ENCODE measurements at places on chromosomes 5 and 9.

DNA sequence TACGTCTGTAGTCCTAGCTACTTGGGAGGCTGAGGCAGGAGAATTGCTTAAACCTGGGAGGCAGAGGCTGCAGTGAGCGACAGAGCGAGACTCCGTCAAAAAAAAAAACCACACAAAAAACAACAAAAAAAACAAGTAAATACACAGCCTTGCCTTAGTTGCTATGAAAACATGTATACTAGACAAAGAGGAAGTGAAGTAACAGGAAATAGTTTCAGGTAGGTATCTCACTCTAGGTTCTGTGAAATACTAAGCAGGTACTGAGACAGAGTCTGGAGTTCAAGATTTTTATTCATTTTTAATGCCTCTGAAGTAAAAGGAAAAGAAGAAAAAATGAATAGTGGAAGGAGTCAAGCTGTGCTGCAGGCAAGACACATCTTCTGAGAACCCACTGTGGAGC lies 687.9 kb upstream of the RGMB start:
- no peak for DNase-seq

GRCh38 chr5:57878301-57878722 lies 395.7 kb upstream of the ACTBL2 start:
- DNase-seq, result no peak

DNA sequence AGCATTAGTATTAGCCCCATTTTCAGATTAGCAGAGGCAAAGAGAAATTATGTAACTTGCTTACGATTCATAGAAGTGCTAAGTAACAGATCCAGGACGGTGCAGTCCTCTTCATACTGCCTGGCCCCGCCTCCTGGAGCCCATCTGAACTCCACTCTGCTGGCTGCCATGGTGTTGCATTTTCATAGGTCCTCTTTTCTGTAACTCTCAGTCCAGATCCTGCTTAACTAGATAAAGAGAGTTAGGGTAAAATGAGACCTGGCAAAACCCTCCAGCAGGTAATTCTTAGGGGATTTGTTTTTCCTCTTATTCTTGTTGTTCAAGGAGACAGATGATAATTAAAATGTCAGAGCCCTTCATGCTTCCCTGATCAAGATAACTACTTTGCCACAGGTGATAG lies 135.1 kb upstream of the EFNA5 start:
- no peak for DNase-seq

GRCh38 chr5:95447961-95448360 lies 56.8 kb downstream of the FAM81B start:
- no peak for DNase-seq

GRCh38 chr9:13020146-13021040 lies 245.6 kb downstream of the LURAP1L start:
- no peak for DNase-seq

- no peak for DNase-seq
These were observed 9.9 kb downstream of the CAMK4 start for GRCh38 chr5:111234125-111234524.

- no peak for DNase-seq
These were observed 135.5 kb upstream of the EFNA5 start for GRCh38 chr5:107806271-107806670.

GRCh38 chr5:149216496-149216895 lies 55.2 kb upstream of the AFAP1L1 start:
- no peak for DNase-seq

DNA sequence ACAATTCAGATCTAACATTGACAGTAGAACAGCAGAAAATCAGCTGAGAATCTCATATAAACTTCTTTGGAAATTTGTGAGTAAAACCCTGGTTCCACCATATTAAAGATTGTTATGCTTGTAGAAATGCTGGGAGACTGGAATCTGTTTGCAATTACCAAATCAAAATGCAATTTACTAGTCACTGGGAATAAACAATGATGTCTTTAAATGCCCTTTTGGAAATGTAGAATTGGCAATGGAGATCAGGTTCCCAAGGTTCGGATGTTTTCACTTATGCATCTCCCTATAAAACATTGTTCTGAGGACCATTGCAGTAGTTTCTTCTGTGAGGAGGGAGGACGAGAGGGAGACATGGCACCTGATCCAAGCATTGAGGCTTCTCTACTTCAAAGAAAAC lies 384.4 kb downstream of the TMEM167A start:
- DNase-seq, result no peak

DNA sequence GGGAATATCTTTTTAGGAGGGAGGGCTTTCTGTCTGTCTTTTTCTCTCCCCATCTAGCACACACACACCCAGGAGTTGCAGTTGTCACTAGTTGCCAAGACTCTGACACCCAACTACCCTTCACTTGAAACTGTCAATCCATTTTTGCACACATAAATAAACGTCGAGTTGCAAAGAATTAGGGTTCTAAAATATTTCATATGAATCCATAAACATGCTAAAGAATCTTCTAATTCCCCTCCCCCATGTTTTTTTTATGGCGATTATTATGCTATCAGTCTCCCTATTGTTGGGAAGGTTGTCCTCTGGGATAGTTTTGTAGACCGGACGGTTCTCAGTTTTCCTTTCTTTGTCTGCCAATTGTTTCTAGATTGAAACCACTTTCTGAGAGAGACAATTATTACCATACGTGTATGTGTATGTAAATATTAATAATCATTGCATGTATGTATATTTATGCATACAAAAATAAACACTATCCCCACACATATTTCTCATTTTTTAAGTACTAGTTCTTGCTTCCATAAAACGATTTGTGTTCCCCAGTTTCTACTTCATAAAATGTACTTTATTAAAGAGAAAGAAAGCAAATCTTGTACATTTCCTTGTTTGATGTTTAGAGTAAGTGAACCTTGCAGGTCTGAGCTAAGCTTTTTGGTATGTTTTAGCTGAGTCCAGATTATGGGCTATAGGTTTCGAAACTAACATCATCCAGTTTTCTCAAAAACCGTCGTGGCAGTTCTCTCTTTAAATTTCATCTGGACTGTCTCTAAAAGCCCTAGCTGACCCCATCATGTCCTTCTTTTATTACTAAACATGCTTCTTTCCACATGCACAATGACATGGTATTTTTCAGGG lies 165.0 kb upstream of the MPDZ start:
- DNase-seq, result no peak

DNA sequence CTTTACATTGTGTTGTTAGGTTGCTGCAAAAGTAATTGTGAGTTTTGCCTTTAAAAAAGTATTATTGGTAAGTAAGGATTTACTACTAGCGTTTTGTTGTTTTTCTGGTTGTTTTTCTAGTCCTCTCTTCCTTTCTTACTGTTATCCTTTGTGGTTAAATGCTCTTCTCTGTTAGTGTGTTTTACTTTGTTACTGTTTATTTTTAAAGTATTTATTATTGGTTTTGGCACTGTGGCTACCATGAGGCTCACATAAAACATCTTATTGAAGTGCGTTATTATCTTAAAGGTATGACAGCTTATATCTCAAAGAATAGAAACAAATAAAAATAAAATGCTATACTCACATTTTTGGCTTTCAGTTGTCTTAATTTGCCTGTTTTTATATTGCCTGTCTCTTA lies 17.6 kb downstream of the DMXL1 start:
- no peak for DNase-seq

GRCh38 chr9:83403527-83404238 lies 134.5 kb downstream of the FRMD3 start:
- no peak for DNase-seq

DNA sequence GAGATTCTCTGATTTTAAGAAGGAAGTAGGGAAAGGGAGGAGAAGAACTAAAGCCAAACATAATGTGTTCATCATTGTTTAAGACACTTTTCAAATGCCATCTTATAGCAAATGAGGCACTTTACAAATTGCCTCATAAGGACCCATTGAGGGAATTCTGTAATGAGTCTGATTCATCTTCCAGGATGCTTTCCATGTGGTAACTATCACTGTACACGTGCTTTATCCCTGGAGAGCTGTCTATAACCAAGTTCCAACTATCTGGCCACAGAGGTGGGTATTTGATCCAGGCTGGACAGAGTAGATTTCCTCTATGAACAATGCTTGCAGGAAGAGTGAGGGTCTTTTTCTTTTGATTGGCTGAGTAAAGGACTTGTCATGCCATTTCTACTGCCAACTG lies 183.5 kb upstream of the NFIB start:
- no peak for DNase-seq

GRCh38 chr9:131174681-131175239 lies 49.4 kb downstream of the NUP214 start:
- DNase-seq, result no peak

GRCh38 chr5:137450759-137451158 lies 48.4 kb downstream of the SPOCK1 start:
- DNase-seq, result no peak

DNA sequence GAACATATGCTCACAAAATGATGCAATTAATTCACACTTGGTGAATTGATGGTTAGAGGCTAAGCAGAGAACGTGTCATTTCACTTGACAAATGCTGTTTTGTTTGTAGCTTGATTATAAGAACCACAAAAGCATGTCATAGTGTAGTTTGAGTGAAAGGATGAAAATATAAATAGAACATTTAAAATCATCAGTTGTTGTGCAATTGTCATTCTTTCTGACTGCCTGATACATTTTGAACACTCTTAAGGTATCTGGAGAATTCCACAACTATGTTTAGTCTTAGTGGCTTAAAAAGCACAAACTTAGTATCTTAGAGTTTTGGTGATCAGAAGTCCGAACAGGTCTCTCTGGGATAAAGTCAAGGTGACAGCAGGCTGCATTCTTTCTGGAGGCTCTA lies 129.4 kb downstream of the BASP1 start:
- DNase-seq, result no peak

GRCh38 chr5:60334281-60334713 lies 365.7 kb downstream of the DEPDC1B start:
- no peak for DNase-seq

DNA sequence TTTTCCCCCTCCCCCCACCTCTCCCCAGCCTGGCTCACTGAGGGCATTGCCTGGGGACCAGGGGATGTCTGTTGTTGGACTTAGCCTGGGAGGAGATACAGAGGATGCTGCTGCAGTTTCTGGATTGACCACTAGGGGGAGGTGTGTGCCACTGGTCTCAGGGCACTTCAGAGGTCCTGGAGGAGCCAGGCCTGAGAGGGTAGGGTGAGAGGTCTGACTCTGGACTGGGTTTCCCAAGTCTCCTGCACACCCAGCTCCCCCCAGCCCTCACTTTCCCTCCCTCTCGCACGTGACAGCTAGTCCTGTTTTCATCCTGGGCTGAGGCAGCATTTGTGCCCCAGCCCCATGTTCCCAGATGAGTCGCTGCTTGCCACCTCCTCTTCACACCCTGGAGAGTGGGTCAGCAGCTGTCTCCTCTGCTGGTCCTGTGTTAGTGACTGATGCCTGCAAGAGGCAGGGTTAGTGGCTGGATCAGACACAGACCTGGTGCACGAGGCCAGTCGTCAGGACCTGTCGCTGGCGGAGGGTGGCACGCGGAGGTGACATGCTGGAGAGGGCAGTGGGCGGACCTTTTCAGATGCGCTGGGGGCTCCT lies 4.4 kb downstream of the IL3 start:
- peak; percentile 60 for DNase-seq

DNA sequence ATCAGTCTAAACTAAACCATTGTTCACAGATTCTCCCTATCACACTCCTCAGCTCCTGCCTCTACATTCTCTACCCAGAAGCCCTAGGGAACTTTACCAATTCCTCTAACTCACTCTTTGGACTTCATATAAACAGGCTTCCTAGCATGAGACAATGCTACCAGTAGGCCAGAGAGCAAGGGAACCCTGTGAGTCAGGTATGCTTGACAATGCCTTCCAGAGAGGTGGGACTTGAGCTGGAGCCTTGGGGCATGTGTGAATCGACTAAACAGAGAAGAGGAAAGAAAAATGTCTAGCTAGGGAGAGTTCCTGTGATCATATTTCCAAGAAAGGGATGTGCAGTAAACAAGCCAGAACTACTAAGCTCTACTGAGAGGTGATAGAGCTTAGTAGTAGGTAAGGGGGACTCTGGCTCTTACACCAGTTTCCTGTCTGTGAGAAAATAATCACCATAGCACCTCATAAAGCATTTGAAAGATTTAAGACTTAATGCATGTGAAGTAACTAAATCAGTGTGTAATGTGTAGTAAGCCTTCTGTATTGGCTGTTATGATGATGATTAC lies 6.4 kb upstream of the RFK start:
- DNase-seq, result no peak

DNA sequence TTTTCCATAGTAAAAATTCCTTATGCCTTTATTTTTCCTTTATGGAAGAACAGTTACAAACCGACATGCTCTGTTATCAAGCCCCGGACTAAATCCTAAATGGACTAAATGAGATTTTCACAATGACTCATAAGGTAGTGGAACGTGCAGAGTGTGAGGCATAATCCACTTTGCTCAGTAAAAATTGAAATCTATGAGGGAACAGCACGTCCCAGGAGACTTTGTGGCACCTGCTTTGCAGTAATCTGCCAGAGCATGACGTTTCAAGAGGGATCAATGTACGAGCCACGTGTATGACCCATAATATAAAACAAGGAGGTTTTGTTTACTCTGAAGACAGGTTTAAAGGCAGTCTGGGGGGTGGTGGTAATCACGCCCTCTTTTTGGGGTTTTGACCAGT lies 83.8 kb upstream of the GNA14 start:
- no peak for DNase-seq

- no peak for DNase-seq
These were observed 110.8 kb upstream of the POC5 start for GRCh38 chr5:75828029-75828428.

DNA sequence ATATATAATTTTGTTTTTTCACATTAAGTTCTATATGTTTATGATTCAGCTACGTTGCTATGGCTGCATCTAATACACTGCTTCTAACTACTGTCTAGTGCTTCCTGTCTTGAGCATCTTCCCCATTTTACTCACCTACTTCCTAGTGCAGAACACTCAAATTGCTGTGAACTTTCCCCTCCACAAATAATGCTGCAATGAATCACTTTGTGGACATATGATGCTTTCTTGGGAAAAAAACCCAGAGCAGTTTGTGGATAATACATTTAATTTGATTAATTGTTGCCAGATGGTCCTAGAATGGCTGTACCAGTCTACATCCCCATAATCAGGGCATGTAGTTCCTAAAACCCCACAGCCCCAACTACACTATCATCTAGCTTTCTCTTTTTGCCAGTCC lies 18.5 kb downstream of the CD180 start:
- DNase-seq, result no peak

- no peak for DNase-seq
These were observed 763 bp downstream of the TJP2 start for GRCh38 chr9:69174616-69175463.

GRCh38 chr5:57577432-57578175 lies 95.0 kb upstream of the ACTBL2 start:
- no peak for DNase-seq

GRCh38 chr9:130264414-130265350 lies 878 bp upstream of the HMCN2 start:
- no peak for DNase-seq

GRCh38 chr9:81604306-81605169 lies 84.8 kb downstream of the TLE1 start:
- no peak for DNase-seq

GRCh38 chr9:131733541-131734061 lies 6.3 kb downstream of the RAPGEF1 start:
- no peak for DNase-seq

GRCh38 chr9:26033336-26033735 lies 355.1 kb upstream of the TUSC1 start:
- no peak for DNase-seq

- DNase-seq, result no peak
These were observed 11.6 kb upstream of the NKD2 start for GRCh38 chr5:997001-997474.
